ENCODE measurements at places on chromosomes 1 and 21.

DNA sequence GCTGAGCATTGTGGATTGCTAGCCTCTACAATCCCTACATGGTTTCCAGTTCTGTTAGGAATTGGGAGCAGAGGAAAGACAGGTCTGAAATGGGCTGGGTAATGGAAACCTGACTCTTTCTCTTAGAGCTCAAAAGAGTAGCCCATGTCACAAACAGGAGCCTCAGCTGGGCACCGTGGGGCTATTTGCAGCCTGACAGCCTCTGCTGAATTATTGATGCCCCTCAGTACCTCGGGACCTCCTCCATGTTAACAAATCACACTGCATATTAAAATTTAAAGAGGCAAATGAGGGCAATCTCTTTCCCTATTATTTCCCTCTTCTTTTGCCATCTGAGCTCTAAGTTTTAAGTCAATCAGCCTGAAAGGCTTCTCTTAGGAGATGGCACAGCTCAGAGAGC, 157.1 kb downstream of the TSEN15 start:
- DNase-seq: no peak

- DNase-seq: no peak
Measured at GRCh38 chr1:226526801-226527595, 21.6 kb upstream of the STUM start.

GRCh38 chr21:24395320-24395923, 1211.9 kb downstream of the MRPL39 start:
- DNase-seq: no peak

DNA sequence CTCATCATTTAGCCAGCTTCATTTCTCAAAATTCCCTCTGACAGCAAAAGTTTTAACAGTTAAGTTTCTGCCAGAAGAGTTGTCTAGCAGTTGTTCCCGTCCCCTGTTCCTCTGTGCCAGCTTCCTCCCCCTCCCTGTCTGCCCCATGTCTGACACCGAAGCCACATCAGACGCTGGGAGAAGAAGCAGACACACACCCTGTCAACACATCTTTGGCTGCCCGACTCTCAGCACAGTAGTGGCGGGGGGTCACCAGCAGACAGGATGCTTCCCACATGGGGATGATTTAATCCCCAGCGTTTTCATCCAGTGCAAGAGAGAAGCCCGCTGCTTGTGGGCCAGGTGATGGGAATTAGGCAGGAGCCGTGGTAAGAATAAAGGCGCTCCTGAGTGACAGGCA, 379.4 kb upstream of the RUNX1 start:
- DNase-seq: peak; percentile 15

DNA sequence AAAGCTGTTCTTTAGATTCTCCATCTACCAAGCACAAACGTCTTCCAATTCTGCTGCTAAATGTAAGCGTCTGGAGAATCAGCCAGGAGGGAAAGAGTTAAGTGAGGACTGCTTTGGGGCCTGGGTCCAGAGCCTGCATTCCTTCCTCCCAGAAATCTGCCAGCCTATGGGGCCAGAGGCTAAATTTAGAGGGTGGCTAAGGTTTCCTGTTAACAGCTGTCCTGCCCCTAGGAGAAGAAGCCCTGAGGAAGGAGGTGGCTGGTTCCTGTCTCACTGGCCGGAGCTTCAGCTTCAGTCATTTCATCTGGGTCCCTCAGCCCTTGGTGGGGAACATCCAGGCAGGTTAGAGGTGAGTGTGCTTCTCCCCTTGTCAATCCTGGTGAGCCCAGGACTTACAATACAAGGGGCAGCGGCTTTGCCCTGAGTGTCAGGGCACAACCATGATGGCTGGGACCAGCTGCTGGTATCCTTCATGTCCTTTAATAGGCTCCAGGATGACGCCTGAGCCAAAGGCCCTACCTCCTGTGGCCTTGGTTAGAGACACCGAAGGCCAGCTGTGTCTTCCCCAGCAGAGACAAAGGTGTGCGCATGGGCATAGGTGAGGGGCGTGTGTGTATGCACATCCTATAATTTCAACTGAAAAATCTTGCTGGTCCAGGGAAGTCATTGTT, at the start of gene STYXL2:
TSS of gene STYXL2 (plus strand) at position 230 of the 671 bp plus-strand sequence. CDS start 775 bp downstream, outside the sequence.
- no peak for DNase-seq

DNA sequence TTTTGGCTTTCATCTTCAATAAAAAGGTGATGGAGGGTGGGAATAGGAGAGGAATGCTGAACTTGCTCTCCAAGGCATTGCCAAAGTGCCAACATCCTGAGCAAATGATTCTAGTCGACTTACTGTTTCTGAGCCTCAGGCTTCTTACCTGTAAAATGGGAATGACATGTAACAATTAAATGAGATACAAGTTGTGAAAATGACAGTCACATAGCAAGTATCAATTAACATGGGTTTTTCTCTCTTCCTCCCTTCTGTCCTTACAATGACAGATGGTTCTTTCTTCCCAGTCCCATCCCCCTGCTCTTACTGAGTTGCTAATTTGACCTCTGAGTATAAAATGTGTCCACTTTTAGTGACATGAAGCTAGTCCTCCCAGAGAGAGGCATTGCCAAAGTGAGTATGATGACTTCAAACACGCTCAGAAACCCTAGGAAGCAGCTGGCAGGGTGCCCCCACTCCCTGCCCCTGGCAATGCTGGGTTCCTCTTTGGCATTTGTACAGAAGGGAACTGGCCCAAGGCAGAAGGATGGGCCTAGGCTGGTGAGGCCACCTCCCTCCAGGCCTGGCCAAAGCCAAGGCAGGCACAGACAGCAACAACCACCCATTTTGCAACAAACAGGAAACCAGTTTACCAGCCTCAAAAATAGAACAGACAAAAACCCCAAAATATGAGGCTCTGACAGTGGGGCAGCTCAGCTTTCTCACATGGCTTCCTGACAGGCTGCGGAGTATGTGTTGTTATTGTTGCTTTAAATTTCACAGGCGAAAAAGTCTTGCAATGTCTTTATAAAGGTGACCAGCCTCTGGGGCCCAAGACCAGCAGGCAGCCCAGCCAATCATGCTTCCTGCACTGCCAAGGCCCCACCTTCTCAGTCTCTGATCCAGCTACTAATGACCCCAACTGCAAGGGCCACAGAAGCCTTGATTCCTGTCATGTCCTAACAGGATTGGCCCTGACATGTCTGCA, 115.9 kb downstream of the HIVEP3 start:
- no peak for DNase-seq

- no peak for DNase-seq
Measured at GRCh38 chr1:158176399-158176798, 4.3 kb upstream of the CD1D start.

GRCh38 chr1:9270290-9270883, 22.3 kb upstream of the SPSB1 start:
- DNase-seq: no peak

GRCh38 chr1:240559781-240560180, 52.2 kb downstream of the GREM2 start:
- no peak for DNase-seq

DNA sequence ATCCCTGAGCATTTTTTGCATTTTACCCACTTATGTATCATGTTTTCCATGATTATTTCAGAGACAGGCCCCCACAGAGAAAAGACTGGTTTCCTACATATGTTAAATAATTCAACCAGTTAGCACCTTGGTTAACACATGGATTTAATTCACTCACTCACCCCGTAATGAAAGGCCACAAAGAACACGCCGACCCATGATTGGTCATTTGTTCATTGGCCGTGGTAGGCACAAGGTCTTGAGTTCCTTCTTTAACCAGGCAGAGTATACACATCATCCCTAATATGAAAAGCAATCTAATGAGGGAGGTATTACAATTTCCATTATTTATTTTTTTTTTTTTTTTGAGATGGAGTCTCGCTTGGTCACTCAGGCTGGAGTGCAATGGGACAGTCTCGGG, 50.6 kb downstream of the RPS6KA1 start:
- no peak for DNase-seq

- DNase-seq: peak; percentile 2
Measured at GRCh38 chr1:182713939-182714338, 29.6 kb upstream of the RGS8 start.

DNA sequence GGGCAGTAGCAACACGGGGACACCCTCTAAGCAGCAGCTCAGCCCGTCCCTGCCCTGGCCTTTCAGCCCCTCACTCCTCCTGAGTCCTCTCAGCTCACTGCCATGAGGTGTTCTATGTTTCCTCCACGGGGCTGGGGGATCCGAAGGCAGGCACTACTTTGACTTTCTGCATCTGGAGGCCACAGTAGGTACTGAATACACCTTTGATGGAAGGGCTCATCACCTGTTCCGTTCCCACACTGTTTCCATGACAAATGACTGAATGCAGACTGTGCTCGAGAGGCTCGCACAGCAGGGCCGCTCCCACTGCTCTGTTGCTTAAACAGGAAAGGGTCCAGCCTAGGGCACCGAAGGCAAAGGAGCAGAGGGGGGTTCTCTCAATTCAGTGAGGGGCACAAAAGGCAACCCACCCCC, 77.6 kb upstream of the DNAH14 start:
- no peak for DNase-seq

DNA sequence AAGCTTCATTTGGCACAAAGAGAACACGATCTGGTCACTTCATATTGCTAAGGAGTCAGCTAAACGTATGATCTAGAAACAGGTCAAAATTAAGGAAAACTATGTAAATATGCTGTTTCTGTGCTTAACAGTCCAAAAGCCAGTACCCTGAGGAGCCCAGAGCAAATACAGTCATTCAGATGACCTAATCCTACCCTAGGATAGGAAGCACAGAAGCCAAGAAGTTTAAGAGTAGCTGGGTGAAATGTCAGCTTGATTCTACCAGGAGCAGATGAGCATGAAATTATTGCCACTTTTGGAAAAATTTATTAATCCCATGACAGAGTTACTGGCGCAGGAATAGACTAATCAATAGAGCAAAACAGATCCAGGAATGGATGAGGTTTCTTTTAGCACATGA, 18.3 kb downstream of the SORT1 start:
- no peak for DNase-seq

DNA sequence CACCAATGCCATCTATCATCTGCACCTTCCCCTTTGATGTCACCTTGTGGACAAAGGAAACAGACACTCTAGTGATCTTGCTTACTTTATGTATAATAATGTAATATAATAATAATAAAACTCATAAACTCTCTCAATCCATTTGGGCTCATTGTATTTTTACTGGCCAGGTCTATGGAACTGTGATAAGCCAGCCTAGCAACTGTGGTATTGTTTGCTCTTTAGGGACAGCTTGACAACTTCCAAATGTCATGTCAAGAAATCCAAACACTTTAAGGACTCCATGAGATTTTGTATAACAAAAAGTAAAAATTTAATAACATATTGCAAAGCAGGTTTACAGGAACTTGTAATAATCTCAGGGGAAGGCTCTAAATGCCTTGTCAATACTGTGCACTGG, 1163.4 kb upstream of the TMPRSS15 start:
- no peak for DNase-seq

- DNase-seq: no peak
Measured at GRCh38 chr21:37917612-37918011, 1.4 kb upstream of the KCNJ6 start.

DNA sequence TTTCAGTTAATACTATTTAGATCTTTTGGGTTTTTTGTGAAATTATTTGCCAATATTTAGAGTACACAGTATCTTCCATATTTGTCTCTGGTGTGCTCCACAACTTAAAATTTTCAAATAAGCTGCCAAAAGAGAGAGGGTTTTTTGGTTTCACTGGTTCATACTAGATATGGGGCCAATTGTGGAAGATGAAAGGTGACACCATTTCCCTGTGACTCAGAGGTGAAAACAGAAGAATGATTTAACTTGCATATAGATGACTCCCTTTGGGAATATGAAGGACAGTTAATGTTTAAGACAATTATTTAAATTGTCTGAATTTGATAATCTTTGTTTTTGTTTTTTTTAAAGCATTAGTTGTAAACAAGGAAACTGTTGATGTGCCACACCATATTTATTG, 37.5 kb downstream of the IVNS1ABP start:
- DNase-seq: no peak

DNA sequence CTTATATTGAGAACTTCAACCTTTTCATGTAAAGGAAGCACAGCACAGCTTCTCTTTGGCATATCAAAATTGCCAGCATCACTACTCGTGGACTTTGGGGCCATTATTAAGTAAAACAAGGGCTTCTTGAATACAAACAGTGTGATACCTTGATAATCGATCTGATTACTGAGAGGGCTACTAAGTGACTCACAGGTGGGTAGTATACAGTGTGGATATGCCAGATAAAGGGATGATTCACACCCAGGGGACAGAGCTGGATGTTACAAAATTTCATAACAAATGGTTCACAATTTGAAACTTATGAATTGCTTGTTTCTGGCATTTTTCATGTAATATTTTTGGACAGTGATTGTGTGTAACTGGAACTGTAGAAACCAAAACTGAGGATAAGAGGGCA, 15.4 kb downstream of the HDAC1 start:
- no peak for DNase-seq

GRCh38 chr1:3747903-3748302, 4.3 kb upstream of the CCDC27 start:
- no peak for DNase-seq

- DNase-seq: no peak
Measured at GRCh38 chr1:211652371-211652770, 23.1 kb downstream of the NEK2 start.

DNA sequence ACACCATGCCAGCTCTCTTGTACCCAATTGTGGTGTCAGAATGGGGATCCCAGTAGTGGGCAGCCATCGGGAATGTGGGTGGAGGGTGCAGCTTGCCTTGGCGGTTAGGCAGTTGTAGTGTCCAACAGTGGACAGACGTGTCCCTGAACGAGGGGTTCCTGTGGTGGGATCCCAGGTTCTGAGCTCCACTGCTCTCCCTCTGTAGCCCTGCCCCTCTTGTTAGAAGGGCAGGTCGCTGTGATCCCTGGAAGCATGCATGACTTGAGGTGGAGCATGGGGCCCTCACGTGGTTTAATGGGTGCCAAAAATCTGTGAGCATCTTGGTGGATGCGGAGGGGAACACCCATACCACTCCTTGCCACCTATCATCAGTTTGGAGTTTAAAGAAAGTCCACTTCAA, 4.3 kb downstream of the GALNT2 start:
- DNase-seq: no peak

- no peak for DNase-seq
Measured at GRCh38 chr21:16755061-16755460, 757.8 kb upstream of the CXADR start.

- peak; percentile 46 for DNase-seq
Measured at GRCh38 chr1:42913426-42914091, 45.1 kb downstream of the SLC2A1 start.

GRCh38 chr1:211538287-211538686, 40.7 kb downstream of the SLC30A1 start:
- no peak for DNase-seq

DNA sequence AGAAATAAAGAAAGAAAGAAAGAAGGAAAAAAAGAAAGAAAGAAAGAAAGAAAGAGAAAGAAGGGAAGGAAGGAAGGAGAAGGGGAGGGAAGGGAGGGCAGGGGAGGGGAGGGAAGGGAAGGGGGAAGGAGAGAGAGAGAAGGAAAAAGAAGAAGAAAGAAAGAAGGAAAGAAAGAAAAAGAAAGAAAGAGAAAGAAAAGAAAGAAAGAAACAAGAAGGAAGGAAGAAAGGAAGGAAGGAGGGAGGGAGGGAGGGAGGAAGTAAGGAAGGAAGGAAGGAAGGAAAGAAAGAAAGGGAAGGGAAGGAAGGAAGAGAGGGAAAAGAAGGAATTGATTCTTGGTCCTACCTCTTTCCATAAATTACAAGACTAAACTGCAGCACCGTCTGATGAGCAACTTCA, 186.1 kb downstream of the URB2 start:
- DNase-seq: no peak

- no peak for DNase-seq
Measured at GRCh38 chr1:1043411-1043810, 23.5 kb downstream of the AGRN start.

GRCh38 chr1:211893260-211893659, 62.7 kb upstream of the LPGAT1 start:
- no peak for DNase-seq
